NCI-H524 treated with DMSO at 0.1 percent for 48 hours (cell line): ENCODE measurements at places on chromosomes 6 and 20.

DNA sequence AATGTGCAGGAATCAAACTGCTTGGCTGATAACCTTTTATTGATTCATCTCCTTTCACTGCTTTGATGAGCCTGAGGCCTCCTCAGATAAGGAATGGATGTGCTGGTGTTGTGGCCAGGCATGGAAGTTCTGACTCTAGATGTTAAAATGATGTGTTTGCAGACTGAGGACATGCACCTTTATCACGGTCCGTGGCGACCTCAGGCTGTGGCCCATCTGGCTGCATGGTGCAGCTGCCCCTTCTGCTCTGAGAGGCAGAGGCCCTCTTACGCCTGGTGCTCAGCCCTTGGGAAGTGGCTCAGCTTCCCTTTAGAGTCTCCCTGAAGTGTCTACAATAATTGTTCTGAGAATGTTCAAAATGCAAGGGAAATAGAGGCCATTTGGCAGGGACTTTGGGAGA, 26.2 kb downstream of the CDH4 start:
- DNase-seq: no peak

DNA sequence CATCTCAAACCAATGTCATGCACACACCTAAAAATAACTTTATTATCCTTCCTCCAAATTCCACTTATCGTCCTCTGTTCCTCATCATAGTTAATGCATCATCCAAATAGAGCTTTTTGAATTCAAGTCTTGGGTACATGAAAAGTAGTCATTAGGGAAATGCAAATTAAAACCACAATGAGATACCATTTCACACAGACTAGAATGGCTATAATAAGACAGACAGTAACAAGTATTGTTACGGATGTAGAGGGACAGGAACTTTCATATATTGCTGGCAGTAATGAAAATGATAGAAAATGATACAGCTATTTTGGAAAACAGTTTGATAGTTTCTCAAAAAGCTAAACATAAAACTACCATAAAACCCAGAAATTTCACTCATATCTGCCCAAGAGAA, 59.1 kb downstream of the FHL5 start:
- DNase-seq: no peak

- no peak for DNase-seq
Observed at GRCh38 chr6:148866657-148867268, 119.9 kb downstream of the UST start.

DNA sequence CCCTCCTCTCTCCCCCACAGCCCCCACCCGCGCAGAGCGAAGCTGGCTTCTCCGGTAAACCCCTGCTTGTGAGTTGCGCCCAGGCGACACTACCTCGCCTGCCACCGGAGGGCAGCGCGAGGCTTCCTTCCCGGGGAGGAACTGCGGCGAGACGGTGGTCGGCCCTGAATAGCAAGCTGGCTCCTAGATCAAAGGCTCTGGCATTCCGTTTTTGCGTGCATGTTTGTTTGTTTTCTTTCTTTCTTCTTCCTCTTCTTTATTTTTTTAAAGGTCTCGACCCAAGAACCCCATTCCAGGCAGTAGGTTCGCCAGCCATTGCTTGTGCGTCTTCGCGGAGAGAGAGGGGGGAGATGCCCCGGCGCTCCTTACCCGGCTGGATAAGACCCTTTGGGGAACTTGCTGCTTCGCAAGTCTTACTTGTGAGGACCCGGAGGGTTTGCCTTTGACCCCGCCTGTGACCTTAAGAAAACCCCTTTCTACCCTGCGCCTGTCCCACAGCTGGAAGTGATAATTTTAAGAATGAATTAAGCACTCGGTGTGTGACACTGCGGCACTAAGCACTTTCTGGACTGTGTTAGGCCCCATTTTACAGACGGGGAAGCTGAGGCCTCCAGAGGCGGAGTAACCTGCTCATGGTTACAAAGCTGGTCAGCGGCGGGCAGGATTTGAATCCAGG, 92.7 kb upstream of the SIRPA start:
- DNase-seq: no peak
